ENCODE measurements at places on chromosomes 7 and 10.

GRCh38 chr7:94039368-94040035, 35.3 kb upstream of the BET1 start:
- no peak for DNase-seq

DNA sequence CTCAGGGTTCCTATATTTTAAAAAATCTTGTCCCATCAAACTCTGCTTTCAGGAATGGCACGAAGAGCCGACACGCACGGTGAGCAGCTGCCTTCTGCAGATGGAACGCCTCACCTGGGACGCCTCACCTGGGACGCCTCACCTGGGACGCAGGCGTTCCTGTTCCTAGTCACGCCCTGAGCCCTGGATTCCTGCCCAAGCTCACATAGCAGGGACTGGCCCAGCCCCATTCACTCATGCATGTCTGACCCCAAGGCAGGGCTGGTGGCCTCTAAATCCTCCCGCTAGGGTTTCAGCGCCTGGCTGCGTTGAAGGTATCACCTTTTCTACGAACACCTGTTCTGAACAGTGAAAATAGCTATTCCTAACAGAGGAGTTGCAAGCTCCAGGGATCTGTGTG, 49.8 kb downstream of the CARD11 start:
- DNase-seq, result no peak

DNA sequence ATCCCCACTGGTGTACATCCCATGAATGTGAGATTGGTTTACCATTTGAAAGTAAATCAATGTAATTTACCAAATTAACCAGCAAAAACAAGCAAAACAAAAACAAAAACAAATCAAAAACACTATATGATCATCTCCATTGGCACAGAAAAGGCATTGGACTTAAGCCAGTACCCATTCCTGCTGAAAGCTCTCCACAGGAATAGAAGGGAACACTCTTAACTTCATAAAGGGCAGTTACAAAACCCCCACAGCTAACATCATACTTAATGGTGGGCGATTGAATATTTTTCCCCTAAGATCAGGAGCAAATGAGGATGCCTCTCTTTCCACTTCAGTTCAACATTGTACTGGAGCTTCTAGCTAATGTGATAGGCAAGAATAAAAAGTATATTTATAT, 34.1 kb downstream of the PRKG1 start:
- no peak for DNase-seq

- no peak for DNase-seq
These were observed 864 bp downstream of the CDCA7L start for GRCh38 chr7:21944616-21945453.

DNA sequence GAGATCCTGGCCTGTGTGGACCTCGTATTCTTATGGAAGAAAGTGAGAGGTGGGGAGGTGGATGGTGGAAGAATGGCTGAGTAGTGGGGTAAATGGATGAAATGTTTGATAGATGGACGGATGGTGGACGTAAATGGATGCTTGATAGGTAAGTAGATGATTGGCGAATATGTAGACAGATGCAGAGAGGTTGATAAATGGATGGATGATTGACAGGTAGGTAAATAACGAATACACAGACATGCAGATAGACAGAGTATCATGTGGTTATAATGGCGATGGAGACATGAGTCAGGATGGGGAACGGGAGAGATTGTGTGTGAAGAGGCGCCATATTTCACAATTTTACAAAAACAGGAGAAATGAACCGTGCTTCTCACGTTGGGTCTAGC, 219.5 kb downstream of the DIP2C start:
- DNase-seq, result no peak

GRCh38 chr10:89091496-89091895, 100.9 kb downstream of the FAS start:
- no peak for DNase-seq

DNA sequence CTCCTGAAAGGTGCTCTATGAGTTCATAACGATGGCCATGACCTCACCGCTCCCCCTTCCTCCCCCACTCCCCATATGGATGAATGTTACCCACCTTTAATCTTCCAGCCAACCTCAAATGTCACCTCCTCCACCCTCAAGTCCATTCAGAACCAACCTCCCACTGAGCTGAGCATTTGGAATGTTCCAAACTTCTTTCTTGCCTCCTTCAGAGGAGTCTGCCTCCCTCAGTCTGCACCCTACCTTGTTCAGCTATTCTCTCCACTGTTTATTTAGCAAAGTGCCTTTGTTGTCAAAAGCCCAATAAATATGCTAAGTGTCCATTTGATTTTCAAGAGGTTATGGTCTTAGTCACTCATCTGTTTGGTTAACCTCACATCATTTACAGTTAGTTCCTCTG, 22.9 kb upstream of the MTPAP start:
- DNase-seq, result no peak

DNA sequence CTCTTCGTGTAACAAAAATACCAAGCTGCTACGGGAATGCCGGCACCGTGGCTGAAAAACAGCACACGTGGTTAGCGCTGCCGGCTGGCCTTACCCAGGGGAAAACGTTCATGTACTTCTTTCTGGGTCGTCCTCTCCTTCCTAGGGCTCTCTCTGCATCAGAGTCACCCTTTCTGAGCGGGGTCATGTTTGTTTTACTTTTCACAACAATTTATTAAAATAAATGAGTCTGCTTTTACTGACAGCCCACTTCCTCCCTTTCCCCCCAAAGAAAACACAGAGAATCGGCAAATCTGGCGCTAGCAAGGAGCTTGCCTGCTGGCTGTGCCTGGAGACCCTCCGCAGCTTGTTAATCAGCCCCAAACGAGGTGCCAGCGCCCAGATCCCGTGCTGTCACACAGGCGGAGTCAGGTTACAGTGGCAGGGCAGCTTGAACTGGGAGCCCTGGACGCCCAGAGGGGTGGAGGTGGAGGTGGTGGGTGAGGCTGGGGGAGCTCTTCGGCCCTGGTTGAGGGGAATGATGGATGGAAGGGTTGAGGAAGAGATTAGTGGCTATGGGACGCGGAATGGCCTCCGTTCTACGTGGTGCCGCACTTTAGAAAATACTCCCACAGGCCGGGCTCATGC, 162.2 kb upstream of the TNS3 start:
- DNase-seq, result no peak

- DNase-seq, result no peak
These were observed 3.2 kb downstream of the PYROXD2 start for GRCh38 chr10:98411768-98412167.

DNA sequence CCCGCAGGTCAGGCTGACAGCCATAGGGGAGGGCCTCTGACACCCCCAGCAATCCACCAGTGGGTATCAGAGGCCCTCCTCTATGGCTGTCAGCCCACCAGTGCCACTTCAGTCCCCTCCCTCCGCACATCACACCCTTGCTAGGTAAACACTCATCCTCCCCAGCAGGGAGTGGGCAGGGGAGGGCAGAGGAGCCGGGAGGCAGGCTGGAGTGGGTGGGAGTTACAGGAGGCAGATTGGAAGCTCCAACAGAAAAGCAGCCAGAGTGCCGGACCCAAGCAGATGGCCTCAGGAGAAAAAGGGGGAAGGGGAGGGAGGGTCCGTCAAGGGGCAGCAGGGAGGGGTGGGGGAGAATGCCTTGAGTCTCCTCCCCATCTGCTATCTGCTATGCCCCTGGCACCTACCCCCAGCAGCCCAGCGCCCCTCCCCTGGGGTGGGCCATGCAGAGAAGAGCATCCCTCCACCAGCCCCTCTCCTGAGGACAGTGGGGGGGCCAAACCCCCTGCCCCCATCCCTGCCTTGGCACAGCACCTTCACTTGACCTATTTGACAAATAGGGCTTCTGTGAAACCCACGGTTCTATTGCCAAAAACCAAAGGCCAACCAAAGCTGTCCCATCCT, 2.4 kb downstream of the RASGEF1A start:
- DNase-seq, result no peak

- DNase-seq, result no peak
These were observed 193.7 kb upstream of the CSTF2T start for GRCh38 chr10:51892965-51893658.

DNA sequence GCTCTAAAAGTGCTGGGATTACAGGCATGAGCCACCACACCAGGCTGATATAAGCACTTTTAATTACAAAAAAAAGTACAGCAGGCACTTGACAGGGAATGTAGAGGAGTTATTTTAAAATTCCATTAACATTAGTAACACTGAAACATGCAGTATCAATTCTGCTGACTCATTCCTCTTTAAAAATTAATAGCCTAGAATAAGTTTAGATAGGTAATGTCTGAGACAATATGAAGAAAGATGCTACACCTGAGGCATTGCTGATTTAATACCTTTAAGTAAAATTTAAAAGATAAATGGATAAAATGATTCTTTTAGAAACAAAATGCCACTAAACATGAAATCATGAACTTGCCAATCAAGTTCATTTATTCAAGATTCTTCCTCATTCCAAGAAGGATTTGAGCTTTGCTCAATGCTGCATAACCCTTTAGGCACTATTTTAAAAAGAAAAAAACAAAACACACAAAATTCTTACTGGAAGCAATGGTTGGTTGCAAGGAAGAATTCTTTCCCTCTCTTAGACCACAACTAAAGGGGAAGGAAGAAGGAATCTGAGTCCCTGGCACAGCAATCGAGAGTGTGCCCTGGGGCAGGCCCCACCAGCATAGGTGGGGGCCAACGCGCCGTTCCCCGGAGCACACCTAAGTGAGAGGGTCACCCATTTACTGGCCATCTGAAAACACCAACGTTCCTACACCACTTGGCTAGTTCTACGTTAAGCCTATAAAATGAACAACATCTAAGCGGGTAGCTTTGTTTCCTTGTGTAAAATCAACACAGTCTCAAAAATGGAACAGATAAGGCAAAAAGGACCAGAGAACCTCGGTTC, 26.6 kb downstream of the ESYT2 start:
- no peak for DNase-seq

- DNase-seq, result no peak
These were observed 62.0 kb downstream of the SUFU start for GRCh38 chr10:102565793-102566192.

DNA sequence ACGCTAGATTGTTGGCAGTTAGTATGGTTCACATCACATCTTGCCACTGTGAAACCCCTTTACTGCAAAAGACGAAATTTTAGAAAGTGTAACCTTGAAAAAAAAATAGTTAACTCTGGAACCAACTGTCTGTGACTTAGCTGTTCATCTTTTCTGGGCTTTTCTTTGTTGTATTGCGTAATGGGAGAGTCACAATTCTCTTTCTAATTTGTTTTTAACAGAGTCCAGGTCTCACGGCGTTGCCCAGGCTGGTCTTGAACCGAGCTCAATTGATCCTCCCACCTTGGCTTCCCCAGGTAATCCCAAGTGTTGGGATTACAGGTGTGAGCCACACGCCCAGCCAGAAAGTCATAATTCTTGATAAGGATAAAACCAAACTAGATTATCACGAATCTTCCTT, 14.5 kb downstream of the UBE3C start:
- DNase-seq, result no peak

- no peak for DNase-seq
These were observed 26.3 kb downstream of the SND1 start for GRCh38 chr7:127678337-127678736.

DNA sequence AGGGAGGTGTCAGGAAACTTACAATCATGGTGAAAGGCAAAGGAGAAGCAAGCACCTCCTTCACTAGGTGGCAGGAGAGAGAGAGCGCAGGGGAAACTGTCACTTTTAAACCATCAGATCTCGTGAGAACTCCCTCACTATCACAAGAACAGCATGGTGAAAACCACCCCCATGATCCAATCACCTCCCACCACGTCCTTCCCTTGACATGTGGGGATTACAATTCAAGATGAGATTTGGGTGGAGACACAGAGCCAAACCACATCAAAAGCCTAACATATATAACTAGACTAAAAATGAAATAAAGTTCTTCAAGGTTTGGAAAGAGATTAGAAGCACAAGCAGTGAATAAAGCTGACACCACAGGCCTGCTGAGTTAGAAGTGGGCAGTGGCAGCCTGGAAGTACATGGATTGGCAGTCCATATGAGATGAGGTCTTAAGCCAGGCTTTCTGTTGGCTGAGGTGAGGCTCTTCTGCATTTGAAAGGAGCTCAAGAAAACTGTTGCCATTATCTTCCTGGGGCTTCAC, 96.4 kb upstream of the MDFIC start:
- no peak for DNase-seq

DNA sequence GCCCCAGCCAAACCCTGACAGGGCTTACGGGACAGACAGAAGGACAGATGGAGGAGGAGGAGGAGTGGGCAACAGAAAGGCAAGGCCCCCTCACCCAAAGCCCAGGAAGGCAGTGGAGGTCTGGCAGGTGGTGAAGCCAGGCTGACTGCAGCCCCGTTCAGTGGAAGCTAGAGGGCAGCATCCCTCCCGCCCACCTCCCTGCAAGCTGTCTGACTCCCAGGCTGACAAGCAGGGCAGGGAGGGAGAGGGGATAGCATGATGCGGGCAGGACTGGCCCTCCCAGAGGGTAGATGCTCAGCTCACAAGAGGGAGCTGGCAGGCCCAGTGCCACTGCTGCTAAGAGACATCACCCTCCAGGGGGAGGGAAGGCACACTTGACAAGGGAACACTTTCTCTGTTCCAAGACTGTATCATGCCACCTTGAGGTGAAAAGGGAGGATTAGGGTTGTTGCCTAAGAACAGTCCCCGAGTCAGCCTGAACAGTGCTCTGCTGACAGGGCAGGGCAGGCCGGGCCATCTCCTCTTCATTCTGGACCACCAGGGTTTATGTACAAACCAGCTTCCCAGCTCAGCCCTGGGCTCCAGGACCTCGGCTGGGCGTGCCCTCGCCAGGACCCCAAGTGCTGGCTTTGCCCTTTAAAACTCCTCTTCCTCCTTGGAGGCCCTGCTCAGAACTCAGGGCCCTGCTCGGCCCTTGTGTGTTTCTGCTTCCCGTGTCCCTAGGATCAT, 61.8 kb downstream of the RASGEF1A start:
- no peak for DNase-seq

DNA sequence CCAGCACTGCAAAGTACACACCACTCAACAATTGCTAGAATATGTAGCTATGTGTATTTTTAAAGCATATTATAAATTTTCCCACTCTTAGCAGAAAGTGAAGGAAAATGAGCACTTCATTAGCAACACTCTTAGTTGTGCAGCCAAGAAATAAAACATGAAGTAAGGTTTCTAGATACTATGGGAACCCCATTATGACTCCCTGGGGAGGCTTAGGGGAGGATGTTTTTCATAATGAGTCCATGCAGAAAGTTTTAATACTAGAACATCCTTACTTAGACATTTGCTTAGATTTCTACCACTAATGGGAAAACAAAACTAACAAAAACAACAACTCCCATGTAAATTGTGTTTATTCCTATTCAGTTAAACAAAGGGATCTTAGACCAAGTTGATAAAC, 148.4 kb upstream of the HDAC9 start:
- DNase-seq, result no peak

GRCh38 chr10:80583685-80584084, 46.0 kb downstream of the SH2D4B start:
- no peak for DNase-seq

GRCh38 chr7:74627661-74628411, 29.7 kb upstream of the GTF2I start:
- DNase-seq, result no peak

GRCh38 chr7:138008019-138008587, 6.2 kb upstream of the CREB3L2 start:
- DNase-seq, result no peak

- no peak for DNase-seq
These were observed 187.8 kb downstream of the GNAT3 start for GRCh38 chr7:80324032-80324431.

Data from cortex of kidney (tissue), 1 donor.